ENCODE measurements at places on chromosomes 1 and 21. TPM values are rescaled to one million over a fixed set of nuclear protein-coding genes. Genes with fewer than 3 reads are reported as not detected.
A peak's percentile ranks its signal among the peaks of the same experiment; 100 is the strongest.

GRCh38 chr1:12518931-12519692, 98.9 kb downstream of the DHRS3 start:
- peak; percentile 69 for DNase-seq

DNA sequence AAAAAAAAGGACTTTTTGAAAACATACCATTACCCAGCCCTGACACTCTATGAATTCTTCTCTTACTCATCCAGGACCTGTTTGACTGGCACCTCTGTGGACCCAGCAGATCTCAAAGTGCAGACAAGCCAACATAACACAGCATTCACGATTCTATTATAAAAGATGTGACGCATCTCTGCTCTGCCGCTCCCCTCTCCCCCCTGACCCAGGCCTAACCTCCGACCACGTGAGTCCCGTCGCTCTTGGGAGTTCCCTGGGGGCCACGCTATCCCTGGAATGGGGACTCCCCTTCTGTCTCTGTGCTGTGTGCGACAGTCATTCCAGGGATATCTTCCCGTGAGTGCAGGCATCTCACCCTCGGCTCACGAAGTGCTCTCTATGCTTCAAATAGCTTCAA, 21.1 kb downstream of the LRRC38 start:
- no peak for DNase-seq

GRCh38 chr21:15730484-15731242, 881 bp downstream of the USP25 start:
- DNase-seq, result no peak

GRCh38 chr1:30384286-30385245, 338.8 kb downstream of the MATN1 start:
- DNase-seq, result no peak

DNA sequence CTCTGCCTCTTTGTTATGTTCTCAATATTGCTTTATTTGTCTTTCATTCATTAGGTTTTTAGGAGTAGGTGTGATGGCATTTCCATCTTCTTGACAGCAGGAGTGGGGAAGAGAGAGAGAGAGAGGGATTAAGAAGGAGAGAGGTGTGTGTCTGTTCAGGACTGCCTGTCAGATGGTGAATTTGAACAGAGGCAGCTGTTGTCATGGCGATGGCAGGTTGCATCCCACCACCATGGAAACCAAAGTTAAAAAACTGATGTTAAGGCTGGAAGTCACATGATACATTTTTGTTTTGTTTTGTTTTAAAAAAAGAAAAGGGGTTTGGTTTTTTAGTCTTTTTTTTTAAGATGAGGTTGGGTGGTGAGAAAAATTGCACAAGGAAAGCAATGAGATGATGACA, 18.3 kb downstream of the CACNA1E start:
- no peak for DNase-seq

Gene MAPKAPK2
- total RNA-seq, result 43.9 TPM

Measured in stomach (tissue), 19 donors.